ENCODE measurements at places on chromosomes 11 and 22. TPM values are rescaled to one million over a fixed set of nuclear protein-coding genes. Genes with fewer than 3 reads are reported as not detected.

The FZD4 gene
- 3.4 TPM for total RNA-seq

The TCN1 gene
- total RNA-seq = 2.1 TPM

The SNX32 gene
- 0.38 TPM for total RNA-seq

The NPAS4 gene
- not detected for total RNA-seq

The OR8D1 gene
- total RNA-seq = not detected

The MS4A15 gene
- total RNA-seq = not detected

The LRRC32 gene
- total RNA-seq = 2.9 TPM

The C11orf97 gene
- total RNA-seq = not detected

The CRACR2B gene
- 0.57 TPM for total RNA-seq

The LDHA gene
- total RNA-seq = 581 TPM

The F2 gene
- total RNA-seq = 0.14 TPM

The EFEMP2 gene
- total RNA-seq = 11.9 TPM

The FAM118B gene
- 23.7 TPM for total RNA-seq

The CSF2RB gene
- total RNA-seq = 8.5 TPM

The MS4A7 gene
- 13.4 TPM for total RNA-seq

The KDELR3 gene
- 2.3 TPM for total RNA-seq

The TNNT3 gene
- total RNA-seq = 15.8 TPM

The MS4A14 gene
- total RNA-seq = 0.42 TPM

The OMP gene
- not detected for total RNA-seq
